Fibroblast of pulmonary artery (primary cell): ENCODE measurements at places on chromosomes 11 and 22.

GRCh38 chr11:37533087-37533486 lies 935.1 kb upstream of the RAG2 start:
- DNase-seq: no peak

- DNase-seq: no peak
These were observed 21.0 kb downstream of the MTMR3 start for GRCh38 chr22:29904020-29904419.

- DNase-seq: no peak
These were observed 408.2 kb downstream of the MN1 start for GRCh38 chr22:27393371-27393770.

DNA sequence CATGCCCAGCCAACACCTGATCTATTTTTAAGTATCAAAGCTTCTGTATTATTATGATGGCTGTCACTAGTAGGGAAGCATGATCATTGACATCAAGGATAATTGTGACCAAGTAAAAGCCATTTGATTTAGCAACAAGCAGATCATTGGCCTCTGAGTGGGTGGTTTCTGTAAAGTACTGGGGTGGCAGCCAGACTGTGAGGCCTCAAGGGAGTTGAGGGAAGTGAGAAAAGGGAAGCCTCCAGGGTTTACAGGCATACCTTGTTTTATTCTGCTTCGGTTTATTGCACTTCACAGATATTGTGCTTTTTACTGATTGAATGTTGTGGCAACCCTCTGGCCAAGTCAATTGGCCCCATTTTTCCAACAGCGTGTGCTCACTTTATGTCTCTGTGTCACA lies 60.1 kb downstream of the PRR5L start:
- peak; percentile 23 for DNase-seq

DNA sequence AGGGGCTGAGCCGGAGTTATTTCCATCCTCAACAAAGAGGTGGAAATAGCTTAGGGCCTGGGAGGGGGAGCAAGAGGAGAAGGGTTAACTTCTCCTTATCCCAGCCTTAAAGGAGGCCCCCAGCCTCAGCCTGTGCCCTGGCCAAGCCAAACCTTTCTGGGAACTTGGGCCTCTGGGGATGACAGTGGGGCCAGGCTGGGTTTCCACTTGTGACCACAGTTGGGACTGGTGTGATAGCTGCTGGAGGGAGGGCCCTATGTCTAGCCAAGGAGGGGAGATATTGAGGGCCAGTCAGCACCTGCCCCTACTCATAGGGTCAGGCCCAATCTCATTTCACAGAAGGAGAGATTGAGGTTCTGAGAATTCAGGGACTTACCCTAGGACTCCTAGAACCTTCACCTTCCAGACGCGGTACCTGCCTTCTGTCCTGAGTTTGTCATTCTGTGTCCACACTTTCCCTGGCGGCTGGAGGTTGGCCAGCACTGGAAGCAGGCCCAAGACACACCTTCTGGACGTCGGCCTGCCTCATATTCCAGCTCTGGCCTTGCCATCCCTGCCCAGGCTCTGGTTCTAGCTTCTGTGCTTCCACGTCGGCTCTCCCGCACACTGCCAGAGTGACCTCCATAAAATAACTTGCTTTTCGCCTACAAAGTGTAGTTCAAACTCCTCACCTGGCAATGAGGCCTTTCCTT lies 3.1 kb downstream of the RELT start:
- no peak for DNase-seq

DNA sequence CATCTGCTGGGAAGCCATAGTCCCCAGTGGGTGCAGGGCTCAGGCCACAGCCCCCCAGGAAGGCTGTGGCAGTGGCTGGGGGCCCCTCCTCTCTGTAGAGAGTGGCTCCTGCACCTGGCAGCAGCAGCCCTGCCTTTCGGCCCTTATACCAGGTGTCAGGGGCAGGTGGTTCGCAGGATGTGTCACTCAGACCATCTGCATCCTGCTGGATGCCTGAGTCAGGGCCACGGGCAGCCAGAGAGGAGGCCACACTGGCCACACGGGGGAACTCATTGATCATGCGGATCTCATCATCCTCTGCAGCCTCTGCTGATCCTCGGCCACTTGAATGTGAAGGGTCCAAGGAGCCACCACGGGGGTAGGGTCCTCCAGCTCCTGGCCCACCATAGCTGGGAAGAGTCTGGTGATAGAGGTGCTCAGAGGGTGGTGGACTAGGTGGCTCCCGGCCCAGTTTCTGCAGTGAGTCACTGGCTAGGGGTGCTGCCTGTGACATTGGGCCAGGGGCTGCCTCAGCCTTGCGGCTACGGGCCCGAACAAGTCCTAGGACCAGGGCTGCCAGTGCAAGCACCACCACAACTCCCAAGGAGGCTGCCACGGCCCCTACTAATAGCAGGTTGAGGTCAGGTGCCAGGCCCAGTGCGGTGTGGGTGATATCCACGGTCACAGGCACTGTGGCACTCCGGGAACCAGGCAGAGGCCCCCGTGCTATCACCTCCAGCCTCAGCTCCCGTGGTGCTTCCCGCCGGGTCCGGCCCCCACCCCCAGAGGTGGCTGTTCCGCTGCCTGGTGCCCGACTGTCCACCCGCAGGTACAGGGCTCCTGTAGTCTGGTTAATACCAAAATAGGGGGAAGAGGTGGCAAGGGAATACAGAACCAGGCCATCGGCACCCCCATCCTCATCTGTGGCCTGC lies 3.3 kb upstream of the TPP1 start:
- no peak for DNase-seq

DNA sequence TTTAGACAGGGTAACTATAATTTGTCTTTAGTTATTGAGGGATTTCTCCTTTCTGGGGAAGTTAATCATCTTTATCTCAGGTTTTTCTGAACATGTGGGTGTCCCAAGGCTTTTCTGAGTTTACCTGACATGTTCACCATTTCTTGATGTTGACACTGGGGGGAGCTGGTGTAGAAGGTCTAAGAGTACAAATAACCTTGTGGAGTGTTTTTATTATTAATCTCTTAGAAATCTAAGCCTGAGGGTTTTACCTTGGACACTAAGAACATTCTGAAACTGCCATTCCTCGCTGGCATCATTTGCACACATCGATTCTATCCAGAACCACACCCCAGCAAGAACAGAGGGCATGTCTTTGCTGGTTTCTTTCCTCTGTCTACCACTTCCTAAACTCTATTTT lies 15.6 kb upstream of the C11orf91 start:
- DNase-seq: peak; percentile 63

DNA sequence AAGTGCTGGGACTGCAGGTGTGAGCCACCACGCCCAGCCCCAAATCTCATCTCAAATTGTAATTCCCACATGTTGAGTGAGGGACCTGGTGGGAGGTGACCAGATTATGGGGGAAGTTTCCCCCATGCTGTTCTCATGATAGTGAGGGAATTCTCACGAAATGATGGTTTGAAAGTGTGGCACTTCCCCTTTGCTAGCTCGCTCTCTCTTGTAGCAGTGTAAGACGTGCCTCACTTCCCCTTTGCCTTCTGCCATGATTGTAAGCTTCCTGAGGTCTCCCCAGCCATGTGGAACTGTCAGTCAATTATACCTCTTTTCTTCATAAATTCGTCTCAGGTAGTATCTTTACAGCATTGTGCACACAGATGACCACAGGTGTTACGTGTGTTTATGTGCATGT lies 357.8 kb downstream of the CADM1 start:
- DNase-seq: no peak

GRCh38 chr11:120363436-120363835 lies 27.2 kb downstream of the ARHGEF12 start:
- no peak for DNase-seq

DNA sequence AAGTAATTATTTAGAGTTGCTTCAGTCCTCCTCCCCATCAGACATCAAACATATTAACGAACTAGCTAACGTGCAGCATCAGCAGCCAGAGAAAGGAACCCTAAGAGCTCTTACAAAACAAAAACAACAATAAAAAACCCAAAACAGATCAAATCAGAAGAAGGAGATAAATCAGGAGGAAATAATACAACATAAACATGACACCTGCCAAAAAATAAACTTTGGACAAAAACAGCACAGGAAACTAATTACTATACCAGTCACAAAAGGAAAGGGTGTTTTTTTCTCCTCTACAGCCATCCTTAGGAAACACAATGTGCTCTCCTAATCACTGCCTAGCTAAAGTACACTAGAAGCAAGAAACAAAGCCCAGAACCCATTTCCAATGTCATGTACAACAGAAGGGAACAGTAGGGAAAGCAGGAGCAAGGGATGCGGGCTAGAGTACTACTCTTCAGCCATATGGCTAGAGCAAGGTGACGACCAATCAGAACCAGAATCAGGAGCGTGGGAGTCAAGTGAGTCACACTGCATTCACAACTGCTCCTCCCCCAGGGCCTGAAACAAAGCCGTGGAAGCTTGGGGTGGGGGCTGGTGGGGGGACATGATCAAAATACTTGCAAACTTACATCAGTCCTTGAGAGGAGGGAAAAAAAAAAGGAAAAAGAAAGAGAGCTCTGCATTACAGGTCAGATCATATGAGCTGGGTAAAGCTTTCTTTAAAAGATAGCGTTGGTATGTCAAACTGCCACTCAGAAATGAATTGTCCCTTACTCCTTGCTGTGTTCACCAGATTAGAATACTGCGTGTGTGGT lies 60.4 kb downstream of the LARGE2 start:
- DNase-seq: peak; percentile 92

DNA sequence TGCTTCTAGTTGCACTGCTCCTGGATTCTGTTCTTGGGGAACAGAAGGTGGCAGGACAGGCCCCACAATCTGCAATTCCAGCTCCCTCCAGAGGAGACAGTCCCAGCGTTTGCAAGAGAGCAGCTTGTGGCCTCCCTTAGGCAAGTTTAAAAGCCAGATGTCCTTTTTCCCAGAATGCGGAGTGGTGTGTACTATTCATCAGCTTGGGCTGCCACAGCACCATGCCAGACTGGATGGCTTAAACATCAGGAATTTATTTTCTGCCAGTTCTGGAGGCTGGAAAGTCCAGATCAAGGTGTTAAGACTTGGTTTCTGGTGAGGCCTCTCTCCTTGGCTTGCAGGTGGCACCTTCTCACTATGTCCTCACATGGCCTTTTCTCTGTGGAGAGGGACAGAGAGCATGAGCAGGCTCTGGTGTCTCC lies 11.7 kb downstream of the MIAT start:
- peak; percentile 61 for DNase-seq

DNA sequence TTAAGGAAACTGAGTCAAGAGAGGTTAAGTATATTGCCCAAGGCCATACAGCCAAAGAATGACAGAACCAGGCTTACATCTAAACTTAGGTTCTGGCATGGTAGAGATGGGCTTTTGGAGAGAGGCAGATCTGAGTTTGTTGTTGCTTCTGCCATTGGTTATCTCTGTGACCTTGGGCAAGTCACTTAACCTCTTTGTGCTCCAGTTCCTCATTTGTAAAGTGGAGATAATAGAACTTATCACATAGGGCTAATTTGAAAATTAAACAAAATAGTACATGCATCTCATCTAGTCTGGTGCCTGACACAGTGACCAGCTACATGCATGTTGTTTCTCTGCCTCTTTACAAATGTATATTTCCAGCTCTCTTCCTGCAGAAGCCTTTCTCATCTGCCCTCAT lies 47.0 kb upstream of the PLET1 start:
- DNase-seq: no peak

DNA sequence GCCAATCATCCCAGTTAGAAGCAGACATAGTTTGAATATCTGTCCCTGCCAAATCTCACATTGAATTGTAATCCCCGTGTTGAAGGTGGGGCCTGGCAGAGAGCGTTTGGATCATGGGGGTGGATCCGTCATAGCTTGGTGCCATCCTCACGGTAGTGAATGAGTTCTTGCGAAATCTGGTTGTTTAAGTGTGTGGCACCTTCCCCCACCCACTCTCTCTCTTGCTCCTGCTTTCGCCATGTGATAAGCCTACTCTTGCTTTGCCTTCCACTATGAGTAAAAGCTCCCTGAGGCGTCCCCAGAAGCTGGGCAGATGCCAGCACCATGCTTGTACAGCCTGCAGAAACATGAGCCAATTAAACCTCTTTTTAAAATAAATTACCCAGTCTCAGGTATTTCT lies 5.0 kb upstream of the CCDC81 start:
- DNase-seq: no peak

DNA sequence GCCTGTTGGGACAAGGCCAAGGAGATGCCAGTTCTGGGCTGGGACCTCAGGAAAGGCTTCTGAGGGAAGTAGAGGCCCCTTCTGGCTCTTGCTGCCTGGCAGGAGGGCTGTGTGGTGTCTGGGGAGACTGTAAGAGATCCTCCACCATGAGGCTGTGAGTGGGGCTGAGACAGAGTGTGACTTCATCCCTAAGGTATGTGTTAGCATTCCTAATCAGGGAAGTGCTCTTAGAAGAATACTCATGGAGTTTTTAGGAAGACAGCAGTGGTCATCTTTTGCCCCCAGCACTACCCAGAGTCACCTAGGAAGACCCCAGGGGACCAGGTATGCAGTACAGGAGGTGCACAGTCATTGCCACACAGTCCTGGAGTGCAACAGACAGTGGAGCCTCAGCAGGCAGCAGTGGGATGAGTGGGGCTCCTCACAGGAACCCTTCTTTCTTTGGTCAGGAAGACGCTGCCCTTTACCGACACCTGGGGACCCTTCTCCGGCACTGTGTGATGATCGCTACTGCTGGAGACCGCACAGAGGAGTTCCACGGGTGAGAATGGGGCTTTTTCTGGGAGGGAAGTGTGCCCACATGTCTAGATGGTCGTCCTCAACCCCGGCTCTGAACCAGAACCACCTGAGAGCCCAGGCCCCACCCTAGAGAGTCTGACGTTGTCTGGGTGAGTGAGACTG lies 2.8 kb downstream of the RIC8A start:
- DNase-seq: peak; percentile 69

- no peak for DNase-seq
These were observed 151.8 kb downstream of the MPPED1 start for GRCh38 chr22:43563571-43563970.

DNA sequence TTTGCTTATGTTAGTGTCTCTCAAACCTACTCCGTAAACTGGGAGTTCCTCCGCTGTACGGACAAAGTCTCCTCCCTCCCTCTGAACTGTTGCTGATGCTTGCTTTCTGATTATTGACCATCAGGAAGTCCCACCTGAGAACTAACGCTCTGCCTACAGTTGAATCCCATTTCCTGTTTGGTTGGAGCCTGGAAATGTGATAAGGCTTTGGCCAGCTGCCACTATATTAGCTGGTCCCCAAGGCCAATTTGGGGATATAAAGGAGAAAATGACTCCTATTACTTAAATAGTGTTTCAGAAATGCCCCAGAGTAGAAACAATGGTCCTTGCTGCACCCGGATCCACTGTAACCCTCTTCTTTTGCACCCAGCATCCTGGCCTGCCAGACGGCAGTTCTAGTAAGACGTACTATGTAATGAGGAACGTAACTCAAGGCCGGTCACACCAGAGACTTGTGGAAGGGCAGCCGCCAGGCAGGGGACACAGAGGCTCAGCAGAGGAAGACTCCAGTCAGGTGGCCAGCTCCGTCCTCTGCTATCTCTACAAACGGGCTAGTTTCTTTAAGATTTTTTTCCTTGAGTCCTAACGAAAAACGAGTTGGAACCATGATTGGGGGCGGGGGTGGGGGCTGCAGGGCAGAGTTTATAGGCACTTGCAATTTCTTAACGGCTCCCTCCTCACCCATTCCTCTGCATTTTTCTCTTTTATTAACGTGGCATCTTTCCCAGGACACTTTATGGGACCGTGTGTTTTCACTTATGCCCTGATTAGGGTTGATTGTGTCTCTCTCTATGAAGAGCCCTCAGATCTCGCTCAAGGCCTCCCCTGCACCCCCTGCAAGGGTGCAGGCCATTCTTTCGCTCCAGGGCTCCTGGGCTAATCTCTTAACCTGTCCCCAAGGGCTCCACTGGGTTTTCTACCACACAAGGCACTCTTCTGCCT lies 72.8 kb upstream of the CDON start:
- DNase-seq: no peak
